ENCODE measurements at places on chromosomes 11 and 22.

DNA sequence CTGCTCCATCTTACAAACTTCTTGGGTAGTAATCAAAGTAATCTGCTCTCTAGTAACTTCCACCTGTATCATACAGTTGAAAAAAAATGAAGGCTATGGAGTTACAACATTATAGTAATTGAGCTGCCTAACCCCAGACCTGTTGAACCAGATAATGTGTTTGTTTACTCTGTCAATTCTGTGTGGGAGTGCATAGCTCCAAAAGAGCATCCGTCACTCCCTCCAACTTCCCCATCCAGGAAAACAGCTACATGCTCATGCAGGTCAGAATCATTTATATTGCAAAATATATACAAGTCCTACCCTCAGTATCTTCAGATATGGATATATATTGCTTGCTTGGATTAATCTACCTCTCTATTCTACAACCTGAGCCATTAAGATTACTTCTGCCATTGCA is 244.0 kb upstream of the ANO5 start:
- no peak for DNase-seq

DNA sequence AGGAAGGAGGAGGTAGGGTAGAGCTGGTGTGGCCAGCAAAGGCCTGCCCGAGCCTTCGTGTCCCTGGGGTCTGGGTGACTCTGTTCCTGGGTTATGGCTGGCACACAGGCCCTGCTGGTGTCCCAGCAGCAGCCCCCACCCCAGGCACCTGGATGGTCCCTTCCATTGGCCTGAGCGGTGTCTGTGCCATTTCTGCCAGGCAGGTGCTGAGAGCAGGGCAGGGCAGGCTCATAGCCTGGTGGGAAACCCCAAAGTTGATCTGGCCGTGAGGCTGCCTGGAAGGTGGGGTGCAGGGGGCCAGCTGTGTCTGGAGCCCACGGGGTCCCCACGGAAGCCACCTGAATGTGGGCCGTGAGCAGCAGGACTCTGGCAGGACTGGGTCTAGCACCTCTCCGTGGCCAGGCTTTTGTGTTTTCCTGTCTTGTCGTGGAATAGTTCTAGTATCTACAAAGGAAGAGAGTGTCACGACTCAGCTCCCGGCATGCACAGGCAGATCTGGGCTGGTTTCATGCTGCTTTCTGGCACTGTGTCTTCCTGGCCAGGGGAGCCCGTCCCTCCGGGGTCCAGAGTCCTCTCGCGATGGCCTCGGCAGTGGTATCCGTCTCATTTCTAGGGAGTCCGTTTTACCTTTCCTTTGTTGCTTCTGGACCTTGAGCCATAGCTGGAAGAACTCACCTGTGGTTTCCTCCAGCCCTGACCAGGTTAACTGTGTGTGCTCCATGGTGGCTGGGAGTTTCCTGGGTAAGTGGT is 83.7 kb downstream of the KCNQ1 start:
- DNase-seq, result no peak

- DNase-seq, result peak; percentile 46
Observed at GRCh38 chr11:17786824-17787525, 52.4 kb downstream of the KCNC1 start.

- DNase-seq, result no peak
Observed at GRCh38 chr11:75090671-75091177, 6.0 kb downstream of the OR2AT4 start.

GRCh38 chr11:58867556-58867955 is 23.1 kb upstream of the GLYATL2 start:
- DNase-seq, result no peak

DNA sequence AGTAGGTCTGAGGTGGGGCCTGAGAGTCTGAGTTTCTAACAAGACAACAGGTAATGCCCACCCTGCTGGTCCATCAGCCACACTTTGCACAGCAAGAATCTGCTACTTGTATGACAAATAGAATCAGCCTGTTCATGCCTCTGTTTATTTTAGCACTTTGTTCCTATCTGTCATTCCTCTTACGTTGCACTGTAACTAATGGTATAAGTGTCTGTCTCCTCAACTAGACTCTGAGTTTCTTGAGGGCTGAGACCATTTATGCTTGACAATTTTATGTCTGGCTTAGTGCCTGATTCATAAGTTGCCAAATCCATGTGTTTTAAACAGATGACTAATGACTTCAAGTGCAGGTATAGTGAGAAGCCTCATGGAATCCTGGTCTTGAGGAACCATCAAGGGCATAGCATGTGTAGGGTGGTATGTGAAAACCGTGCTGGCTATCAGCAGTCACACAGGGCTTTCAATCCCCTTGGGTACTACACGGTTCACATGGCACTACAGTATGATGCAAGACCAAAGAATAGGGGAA is 209.7 kb downstream of the C11orf91 start:
- no peak for DNase-seq

DNA sequence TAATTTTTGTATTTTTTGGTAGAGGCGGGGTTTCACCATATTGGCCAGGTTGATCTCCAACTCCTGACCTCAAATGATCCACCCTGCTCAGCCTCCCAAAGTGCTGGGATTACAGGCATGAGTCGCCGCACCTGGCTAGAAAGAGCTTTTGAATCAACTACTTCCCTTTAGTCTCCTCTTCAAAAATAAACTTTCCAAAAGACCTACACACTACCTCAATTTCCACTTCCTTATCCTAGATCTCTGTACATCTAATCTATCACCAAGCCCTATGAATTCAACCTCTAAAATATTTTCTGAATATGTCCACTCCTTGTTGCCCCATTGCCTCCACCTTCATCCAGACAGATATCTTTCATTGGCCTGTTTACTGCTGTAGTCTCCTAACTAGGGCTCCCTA is 13.1 kb upstream of the DDX6 start:
- DNase-seq, result no peak

DNA sequence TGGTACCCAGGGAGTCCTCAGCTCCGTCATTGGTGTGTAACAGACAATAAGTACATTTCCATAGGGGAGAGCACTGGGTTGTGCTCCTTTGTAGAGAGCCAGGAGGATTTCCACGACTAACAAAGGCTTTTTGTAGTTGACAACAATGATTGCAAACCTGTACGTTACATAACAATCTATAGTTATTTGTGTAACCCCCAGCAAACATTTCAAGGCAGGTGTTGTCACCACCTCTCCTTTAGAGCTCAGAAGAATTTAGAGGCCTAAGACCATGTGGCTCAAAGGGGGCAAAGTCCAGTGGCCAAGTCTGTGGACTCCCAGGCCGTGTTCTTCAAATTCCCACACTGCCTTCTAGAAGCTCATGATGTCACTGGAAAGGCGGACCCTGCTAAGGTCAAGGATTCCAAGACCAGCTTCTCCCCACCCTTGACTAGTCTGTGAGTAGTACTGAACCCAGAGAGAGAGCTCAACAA is 15.8 kb downstream of the RPL27A start:
- no peak for DNase-seq

- DNase-seq, result no peak
Observed at GRCh38 chr22:19098157-19098556, 24.1 kb downstream of the DGCR2 start.

- no peak for DNase-seq
Observed at GRCh38 chr11:105071089-105071732, 26.1 kb upstream of the CARD16 start.

DNA sequence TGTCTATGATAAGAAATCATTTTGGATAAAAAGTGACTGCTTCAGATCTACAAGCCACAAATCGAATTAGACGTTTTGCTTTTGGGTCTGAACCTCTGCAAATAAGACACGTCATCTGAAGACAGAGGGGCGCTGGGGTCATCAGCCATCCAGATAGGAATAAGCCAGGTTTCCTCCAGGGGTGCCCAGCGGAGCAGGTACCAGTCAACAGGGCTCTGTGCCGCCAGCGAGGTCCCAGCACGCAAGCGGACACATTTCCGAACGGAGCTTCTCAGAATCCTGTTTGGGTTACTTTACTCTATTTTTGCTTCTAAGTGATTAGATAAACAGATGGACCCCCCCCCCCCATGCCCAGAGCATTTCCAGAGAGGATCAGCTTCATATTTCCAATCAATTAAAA is 873.8 kb downstream of the BRD1 start:
- DNase-seq, result no peak

- DNase-seq, result no peak
Observed at GRCh38 chr11:115170133-115170815, 333.9 kb downstream of the CADM1 start.

DNA sequence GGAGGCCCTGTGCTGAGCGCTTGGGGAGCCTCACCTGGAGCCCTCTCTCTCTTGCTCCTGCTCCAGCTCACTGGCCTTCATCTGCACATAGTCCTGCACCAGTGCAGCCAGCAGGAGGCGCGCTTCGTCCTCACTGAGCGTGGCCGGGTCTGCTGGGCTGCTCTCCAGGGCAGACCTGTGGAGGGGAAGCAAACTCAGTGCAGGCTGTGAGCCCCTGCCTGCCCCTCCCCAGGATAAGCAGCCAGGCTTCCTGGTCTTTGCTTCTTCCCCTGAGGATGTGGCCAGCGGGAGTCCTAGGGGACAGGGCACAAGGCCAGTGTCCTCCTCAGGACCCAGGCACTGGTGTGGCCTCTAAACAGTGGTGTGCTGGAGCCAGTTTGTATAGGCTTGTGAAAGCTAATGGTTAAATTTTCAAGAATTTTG is 2.2 kb downstream of the CALCA start:
- peak; percentile 50 for DNase-seq

DNA sequence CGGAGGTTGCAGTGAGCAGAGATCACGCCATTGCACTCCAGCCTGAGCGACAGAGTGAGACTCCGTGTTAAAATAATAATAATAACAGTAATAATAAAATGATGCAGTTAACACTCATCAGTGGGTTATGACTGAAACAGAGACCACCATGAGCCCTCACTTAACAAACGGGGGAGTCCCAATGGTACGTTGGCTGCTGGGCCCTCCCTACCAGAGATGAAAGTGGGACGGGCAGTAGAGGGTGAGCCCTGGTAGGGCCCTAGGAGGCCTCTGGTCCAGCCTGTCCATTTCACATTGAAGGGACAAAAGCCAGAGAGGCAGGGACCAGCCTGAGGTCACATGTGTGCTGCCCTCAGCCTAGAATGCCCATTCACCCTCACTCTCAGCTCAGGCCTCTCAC is 13.7 kb upstream of the KIAA0930 start:
- DNase-seq, result no peak

GRCh38 chr11:4134806-4135205 is 40.2 kb downstream of the RRM1 start:
- no peak for DNase-seq

- no peak for DNase-seq
Observed at GRCh38 chr11:118878163-118878563, 5.5 kb upstream of the CXCR5 start.

DNA sequence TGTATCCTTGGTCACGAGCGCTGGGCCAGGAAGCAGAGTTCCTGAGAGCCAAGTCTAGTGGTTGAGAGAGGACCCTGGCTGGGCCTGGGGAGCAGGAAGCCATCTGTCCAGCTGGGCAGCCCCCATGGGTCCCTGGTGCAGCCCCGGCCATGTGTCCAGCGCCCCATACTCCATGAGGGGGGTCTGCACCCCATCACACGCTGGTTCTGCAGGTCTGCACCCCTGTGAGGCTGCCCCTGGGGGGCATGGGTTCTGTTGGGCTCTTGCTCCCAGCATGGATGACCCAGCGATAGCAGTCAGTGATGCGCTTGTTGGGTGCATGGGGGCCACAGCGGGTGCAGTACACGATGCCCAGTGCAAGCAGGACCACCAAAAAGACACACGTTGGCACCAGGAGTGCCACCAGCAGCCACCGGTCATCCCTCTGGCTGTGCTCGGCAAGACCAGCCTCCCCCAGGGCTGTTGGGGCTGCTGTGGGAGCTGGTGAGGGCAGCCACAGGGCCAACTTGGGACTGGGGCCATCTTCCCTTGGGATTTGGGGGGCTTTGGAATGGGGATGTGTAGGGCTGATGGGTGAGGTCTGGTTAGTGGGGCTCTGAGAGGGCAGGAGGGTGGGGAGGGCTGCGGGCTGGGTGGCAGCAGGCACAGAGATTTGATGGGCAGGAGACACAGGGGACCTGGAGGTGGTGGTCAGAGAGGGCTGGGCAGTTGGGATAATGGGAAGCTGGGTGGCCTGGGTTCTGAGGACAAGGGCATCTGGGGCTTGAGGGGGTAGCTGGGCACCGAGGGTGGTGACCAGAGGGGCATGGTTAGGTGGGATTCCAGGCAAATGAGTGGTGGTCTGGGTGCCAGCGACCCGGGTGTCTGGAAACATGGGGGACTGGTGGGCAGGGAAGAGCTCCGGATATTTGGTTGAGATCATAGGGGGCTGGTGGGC is 2.0 kb downstream of the CD248 start:
- no peak for DNase-seq

DNA sequence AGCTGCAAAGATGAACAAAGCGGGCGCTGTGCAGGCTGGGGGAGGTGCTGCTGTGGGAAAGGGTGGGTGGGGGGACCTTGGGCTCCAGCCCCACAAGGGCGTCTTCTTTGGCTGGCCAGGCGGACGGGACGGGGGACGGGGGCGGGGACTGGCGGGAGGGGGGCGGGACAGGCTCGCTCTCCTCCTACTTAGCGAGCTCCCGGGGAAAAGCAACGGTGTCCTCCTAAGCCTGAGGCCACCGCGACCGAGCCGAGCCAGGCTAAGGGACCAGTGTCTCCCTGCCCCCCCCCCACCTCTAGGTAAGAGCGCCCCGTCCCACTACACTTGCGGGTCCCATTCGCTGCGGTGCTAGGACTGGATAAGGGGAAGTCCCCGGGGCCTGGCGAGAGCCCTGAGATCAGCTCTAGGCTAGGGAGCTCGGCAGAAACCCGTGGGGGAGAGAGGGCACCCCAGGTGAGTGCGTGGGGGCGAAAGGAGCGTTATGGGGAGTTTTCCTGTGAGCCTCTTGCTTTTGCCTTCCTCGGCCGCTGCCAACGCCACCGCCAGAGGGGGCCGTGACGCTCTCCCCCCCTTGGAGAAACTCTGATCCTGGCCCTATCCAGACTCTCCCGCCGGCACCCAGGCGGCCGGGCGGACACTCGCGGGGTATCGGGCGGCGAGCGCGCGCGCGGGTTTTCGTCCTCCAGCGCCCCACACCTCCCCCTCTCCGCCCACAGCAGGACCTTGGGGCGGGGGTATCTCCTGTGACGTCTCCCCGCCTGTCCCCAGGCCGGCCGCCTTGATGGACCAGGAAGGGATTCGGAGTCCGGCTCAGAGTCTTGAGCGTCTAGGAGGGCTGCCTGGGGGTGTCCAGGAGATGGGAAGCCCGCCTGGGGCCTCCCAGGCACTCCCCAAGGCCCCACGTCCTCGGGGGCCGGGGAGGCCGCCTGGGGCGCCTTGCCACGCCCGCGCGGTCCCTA is at the start of gene PHLDB1:
Gene PHLDB1, plus strand, starts transcription at position 215 of the 959 bp plus-strand sequence. CDS start 6,222 bp downstream, outside the sequence.
- DNase-seq, result peak; percentile 52

DNA sequence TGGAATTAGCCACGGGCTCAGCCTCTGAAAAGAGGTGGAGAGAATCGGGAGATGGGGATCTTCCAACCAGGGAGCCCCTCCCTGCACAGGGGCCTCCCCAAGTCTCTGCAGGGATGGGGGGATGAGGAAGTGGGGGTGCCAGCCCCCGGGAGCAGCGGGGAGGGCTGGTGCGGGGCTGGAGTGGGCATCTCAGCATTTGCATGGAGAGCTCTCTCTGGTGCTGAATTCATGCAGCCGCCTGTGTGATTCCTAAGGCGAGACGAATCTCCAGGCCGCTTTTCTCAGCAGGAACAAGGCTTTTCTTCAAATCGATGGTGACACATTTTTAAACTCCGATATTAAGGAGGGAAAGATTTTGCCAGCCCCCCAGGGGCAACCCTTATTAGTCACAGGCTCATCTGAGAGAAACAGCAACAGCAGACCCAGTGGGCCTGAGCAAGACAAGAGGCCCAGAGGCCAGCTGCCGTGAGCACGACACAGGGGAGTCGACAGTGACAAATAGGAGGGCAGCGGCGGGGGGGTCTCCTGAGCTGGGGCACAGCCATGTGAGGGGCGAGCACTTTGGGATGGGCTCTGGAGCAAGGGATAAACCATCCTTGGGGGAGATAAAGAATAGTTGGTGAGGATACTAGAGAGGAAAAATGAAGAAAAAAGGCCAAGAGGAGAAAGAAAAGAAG is 29.0 kb downstream of the MACROD1 start:
- no peak for DNase-seq
